Ureter (tissue), 1 donor: ENCODE measurements at places on chromosomes 7 and 10.

DNA sequence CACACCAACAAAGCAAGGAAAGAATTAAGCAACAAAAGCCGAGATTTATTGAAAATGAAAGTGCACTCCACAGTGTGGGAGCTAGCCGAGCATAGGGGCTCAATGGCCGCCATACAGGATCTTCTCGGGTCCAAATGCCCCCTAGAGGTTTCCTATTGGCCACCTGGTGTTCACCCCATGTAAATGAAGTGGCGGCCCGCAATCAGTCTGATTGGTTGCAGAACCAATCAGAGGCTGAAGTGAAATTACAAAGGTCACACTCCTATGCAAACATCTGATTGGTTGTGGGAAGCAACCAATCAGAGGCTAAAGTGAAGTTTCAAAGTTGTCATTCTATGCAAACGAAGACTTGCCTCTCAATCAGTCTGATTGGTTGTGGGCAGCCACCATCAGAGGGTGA, 61.8 kb upstream of the SLC35B4 start:
- no peak for DNase-seq

- no peak for DNase-seq
These were observed 26.5 kb downstream of the HDAC9 start for GRCh38 chr7:18521945-18522566.

DNA sequence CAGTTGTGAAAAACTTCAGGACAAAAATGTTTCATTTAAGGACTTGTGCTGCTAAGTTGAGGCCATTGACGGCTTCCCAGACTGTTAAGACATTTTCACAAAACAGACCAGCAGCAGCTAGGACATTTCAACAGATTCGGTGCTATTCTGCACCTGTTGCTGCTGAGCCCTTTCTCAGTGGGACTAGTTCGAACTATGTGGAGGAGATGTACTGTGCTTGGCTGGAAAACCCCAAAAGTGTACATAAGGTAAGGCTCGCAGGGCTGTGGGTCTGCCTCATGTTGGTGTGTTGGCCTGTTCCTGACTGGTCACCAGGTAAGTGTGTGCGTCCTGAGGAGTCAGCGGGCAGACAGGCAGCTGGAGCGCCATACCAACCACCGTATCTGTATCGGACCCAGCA, 17.9 kb downstream of the OGDH start:
- DNase-seq, result no peak

- DNase-seq, result no peak
These were observed 206.3 kb downstream of the ADARB2 start for GRCh38 chr10:1530871-1531517.

- DNase-seq, result no peak
These were observed 181.1 kb downstream of the ARHGAP21 start for GRCh38 chr10:24542314-24543270.

GRCh38 chr10:130745821-130746220, 565.7 kb downstream of the TCERG1L start:
- DNase-seq, result no peak

DNA sequence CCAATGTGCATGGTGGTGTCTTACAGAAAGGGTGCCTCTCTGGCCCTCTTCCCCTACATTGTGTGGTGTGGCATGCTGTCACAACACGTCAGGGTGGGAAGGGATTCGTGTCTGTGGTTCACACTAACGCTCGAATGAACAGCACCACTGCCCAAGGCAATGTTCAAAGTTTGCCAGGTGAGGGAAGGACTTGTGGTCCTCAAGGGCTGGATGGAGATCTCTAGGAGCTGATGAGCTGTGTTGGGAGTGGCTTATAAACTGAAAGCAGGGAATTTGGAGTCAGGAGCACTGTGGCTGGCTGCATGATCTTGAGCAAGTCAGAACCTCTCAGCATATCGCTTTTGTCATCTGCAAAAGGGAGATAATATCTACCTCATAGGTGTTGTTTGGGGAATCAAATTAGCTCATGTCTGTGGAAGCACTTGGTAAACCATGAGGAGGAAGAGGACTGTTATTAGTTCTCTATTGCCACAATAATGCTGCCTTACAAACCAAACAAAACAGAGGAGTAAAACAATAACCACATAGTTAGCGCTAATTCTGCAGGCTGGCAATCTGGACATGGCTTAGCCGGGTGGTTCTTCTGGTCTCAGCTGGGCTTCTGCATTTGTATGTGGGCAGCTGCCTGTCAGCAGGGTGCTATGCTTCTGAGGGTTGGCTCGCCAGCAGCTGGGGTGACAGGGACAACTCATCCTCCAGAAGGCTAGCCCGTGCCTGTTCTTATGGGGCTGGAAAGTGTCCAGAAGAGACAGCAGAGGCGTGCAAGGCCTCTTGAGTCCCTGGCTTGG, 22.9 kb upstream of the C10orf105 start:
- no peak for DNase-seq

DNA sequence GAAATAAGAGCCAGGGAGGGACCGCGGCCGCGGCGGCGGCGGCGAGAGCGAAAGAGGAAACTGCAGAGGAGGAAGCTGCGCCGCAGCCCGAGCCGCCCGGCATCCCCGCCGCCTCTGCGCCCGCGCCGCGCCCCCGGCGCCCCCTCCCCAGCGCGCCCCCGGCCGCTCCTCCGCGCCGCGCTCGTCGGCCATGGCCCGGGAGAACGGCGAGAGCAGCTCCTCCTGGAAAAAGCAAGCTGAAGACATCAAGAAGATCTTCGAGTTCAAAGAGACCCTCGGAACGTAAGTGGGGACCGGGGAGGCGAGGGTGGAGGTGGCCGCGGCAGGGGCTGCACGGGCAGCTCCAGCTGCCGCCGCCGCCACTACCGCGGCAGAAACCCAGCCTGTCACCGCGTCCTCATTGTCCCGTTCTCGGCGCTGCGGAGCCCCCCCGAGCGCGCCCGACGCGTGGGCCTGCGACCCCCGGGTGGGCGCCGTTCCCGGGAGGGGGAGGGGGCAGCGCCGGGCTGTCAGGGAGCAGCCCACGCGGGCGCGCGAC, 351 bp downstream of the CAMK1D start:
- DNase-seq, result no peak

- DNase-seq, result no peak
These were observed 57.6 kb upstream of the PIK3CG start for GRCh38 chr7:106807474-106807873.

GRCh38 chr10:114481055-114481454, 76.8 kb upstream of the AFAP1L2 start:
- no peak for DNase-seq

DNA sequence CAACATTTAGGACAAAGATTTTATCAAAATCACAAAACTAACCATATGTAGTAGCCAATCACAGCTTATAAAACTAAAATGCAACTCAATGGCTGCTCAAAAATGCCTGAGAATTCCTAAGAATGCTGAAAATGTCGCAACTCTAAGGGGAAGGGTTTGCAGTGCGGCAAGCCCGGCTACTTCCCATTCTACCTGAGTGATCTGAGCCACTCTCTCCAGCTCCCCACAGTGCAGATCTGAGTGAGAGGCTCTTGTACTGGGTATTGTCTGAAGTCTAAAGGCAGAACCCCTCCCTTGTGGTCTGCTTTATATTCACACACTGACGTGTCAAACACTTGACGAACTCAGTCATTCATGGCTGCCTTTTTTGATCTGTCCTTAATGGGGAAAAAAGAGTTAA, 28.9 kb downstream of the RAB11FIP2 start:
- no peak for DNase-seq

- no peak for DNase-seq
These were observed 70.4 kb downstream of the ASB13 start for GRCh38 chr10:5595994-5596471.

- DNase-seq, result no peak
These were observed 23.9 kb downstream of the UPF2 start for GRCh38 chr10:12018438-12019282.

GRCh38 chr7:149136118-149136517, 10.0 kb upstream of the ZNF425 start:
- DNase-seq, result no peak

GRCh38 chr7:18497082-18497481, 1.5 kb downstream of the HDAC9 start:
- DNase-seq, result no peak

GRCh38 chr10:74384615-74385183, 233.7 kb downstream of the ADK start:
- no peak for DNase-seq

GRCh38 chr7:20030417-20030816, 186.8 kb downstream of the MACC1 start:
- DNase-seq, result no peak

DNA sequence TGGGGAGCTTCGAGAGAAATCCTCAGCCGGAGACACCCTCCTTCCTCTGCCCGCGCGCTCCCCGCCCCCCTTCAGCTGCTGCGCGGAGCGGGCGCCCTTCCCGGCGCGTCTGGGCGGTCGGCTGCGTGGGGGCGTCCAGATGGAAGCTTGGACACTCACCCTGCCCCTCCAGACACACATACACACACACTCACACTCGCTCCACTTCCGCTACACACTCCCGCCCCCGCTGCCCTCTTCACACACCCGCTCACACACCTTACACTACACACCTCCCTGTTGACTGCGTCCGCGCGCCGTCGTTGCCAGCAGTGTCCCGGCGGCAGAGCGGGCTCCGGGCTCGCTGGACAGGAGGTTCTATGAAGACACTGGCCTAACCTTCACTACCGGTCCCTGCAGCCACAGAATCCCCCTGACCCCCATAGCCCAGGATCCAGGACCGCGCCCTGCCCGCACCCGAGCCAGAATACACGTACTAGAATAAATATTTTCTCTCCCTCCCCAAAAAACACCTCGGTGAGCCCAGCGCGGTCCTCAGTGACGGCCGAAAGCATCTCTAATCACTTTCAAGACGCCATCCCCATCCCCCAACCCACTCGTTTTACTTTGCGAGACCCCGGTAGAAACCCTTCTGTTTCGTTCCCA, 1.1 kb upstream of the EGR2 start:
- peak; percentile 48 for DNase-seq
